ENCODE measurements at places on chromosomes 1 and 21. TPM values are rescaled to one million over a fixed set of nuclear protein-coding genes. Genes with fewer than 3 reads are reported as not detected.

DNA sequence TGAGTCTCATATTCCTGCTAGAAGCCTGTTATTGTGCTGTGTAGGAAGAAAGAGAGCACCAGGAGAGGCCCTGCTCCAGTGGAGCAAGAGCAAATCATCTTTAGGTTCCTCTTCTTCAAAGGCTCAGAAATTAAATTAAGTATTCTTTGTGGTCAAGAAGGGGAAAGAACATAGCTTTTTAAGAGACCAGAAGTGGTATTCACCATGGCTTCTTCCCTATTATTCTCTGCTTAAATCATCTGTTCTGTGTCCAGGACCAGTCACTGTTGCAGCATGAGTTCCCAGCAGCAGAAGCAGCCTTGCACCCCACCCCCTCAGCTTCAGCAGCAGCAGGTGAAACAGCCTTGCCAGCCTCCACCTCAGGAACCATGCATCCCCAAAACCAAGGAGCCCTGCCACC, 1.1 kb downstream of the SPRR1B start:
- no peaks in the 10 kb centered on the region for H3K36me3 ChIP-seq
- H3K4me3 ChIP-seq = no peak overlapping the region
- no peak for DNase-seq
- no peaks in the 10 kb centered on the region for H3K4me1 ChIP-seq
- no peaks in the 10 kb centered on the region for H3K27me3 ChIP-seq

Gene SDE2
- total RNA-seq = 19.8 TPM

DNA sequence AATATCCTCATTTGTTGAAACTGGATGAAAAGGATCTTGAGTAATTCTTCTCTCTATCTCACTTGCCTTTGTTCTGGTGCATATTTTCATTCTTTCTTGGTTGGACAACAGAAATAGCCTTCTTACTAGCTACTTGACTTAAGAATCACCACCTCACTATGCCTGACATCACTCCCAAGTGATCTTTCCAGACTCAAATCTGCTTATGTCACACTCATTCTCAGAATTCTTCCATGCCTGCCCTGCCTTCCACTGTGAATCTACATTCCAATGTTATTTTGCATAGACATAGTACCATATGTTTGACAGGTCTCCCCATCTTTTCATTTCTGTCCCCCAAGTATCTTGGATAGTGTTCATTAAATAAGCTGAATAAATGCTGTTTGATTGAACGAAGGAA, 78.5 kb upstream of the DPYD start:
- H3K27ac ChIP-seq = no peak overlapping the region
- peaks cover 4% of the 10 kb centered on the region for H3K27me3 ChIP-seq
- no peak overlapping the region for H3K4me3 ChIP-seq
- no peak for DNase-seq
- H3K4me1 ChIP-seq = no peaks in the 10 kb centered on the region

- H3K36me3 ChIP-seq = no peaks in the 10 kb centered on the region
- H3K4me1 ChIP-seq = peaks cover 2% of the 10 kb centered on the region
- peaks cover 16% of the 10 kb centered on the region for H3K27me3 ChIP-seq
- no peak for DNase-seq
Observed at GRCh38 chr1:173212952-173213491, 5.9 kb upstream of the TNFSF4 start.

DNA sequence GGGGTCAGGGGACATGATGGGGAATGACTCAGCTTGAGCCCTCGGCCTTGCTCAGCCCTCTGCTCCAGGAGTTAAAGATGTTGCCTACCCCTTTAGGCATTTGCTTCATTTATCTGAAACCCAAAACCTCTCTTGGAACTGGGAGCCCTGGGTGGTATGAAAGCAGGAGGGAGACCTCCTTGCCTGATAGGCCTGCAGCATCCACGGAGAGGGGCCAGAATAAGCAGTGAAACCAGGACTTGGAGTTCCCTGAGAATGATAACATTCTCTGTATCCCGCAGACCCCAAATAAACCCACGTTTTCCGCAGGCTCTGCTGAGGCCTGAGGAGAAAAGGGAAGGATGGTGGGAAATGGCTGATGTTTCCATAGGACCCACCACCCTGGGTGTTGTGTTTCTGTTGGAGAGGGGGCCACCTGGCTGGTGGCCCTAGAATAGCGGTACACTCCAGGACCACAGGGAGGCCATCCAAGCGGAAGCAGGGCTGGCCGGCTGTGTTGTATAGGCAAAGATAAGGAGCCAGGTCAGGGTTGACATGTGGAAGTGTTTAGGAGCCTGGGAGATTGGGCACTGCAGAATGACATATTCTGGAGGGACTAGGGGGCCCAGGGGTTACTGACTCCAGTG, 77.4 kb downstream of the FOXD2 start:
- no peak overlapping the region for H3K4me3 ChIP-seq
- no peak for DNase-seq
- H3K4me1 ChIP-seq = no peaks in the 10 kb centered on the region

DNA sequence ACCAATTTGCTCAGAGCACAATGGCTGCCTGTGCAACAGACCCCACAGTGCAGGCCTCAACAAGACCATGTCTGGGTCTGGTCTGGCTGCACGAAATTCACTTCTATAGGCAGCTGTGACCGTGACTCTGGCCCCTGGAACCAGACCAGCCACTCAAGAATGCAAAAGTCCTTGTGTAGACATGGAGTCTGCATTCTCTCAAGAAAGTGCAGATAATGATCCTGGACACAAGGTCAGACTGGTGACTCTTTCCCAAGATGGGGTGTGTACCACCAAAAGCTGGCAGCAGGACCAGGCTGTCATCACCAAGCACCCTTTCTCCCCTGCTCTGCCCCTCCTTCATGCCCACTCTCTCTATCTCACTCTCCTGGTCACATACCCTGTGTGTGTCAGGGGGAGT, 7.1 kb upstream of the METTL25B start:
- peaks cover 44% of the 10 kb centered on the region for H3K36me3 ChIP-seq
- no peak for DNase-seq
- peak overlapping the region; percentile 59 for H3K27ac ChIP-seq
- no peak overlapping the region for H3K4me3 ChIP-seq
- no peaks in the 10 kb centered on the region for H3K27me3 ChIP-seq
- H3K4me1 ChIP-seq = peaks cover 28% of the 10 kb centered on the region

DNA sequence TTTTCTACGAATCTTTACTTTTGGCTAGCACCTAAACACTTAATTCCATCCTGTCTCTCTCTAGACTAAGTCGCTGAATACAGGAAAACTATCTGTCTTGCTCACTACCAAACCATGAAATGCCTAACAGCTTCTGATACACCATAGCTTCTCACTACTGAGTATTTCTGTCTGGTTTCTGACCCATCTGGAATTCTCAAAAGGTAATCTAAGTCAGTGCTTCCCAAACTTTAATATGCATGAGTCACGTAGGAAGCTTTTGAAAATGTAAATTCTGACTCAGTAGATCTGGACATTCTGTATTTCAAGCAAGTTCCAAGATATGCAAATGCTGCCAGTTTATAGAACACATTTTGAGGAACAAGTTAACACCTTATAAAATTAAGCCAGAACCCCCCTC, 9.2 kb upstream of the OVGP1 start:
- H3K4me3 ChIP-seq = no peak overlapping the region
- H3K36me3 ChIP-seq = peaks cover 33% of the 10 kb centered on the region
- H3K4me1 ChIP-seq = peaks cover under 1% of the 10 kb centered on the region
- no peak overlapping the region for H3K27ac ChIP-seq
- H3K27me3 ChIP-seq = no peaks in the 10 kb centered on the region

DNA sequence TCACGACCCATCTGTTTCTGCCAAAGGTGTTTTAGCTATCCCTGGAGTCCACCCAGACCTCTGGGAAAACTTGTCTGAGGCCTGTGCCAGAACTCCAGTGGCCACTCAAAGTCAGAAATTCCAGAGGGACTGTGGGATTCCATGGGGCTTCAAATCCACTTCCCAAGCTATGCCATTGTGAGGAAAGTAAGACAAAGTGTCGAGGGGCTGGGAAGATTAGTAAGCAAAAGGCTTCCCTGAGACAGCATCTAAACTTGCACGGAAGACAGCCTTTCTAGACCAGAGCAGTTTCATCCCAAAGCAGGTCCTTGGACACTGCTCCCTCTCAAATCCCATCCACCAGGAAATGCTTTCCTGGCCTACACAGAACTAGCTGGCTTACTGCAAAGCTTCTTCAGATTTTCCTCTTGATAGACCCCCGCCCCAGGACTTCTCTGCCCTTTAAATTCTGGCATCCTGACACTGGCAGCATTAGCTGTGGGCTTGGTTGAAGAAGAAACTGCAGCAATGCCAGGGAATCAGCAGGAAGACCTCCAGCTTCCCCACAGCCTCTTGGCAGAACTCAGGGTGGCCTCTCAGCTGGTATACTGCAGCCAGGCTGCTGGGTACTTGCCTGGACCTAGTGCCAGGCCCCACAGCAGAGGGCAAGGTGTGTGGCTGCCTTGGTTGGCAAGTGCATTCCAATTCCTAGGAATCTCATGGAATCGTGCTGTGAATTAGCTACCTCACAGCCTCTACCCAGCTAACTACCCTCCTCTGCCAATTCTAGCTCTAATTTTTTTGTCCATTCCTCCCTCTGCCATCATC, 27.3 kb upstream of the LMX1A start:
- H3K4me1 ChIP-seq = no peaks in the 10 kb centered on the region
- H3K4me3 ChIP-seq = no peak overlapping the region
- H3K27ac ChIP-seq = no peak overlapping the region
- DNase-seq = no peak

DNA sequence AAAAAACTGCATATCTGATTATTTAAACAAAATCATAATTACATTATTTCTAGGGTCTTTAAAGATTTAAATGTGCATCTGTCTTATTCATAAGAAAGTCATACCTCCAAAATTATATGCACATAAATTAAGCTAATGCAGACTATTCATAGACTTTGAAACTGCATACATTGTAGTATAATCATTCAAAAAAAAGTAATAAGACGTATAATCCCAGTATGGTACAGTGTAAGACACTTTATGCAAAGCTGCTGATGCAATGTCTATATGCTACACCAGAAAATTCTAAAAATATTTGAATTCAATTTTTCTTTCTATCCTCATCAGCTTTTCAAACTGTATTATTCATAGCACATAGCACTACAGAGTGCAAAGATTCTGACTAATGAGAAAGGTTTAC, 22.0 kb downstream of the BRINP3 start:
- H3K36me3 ChIP-seq = no peaks in the 10 kb centered on the region
- H3K27ac ChIP-seq = no peak overlapping the region
- H3K4me1 ChIP-seq = no peaks in the 10 kb centered on the region
- no peak for DNase-seq
- no peaks in the 10 kb centered on the region for H3K27me3 ChIP-seq

DNA sequence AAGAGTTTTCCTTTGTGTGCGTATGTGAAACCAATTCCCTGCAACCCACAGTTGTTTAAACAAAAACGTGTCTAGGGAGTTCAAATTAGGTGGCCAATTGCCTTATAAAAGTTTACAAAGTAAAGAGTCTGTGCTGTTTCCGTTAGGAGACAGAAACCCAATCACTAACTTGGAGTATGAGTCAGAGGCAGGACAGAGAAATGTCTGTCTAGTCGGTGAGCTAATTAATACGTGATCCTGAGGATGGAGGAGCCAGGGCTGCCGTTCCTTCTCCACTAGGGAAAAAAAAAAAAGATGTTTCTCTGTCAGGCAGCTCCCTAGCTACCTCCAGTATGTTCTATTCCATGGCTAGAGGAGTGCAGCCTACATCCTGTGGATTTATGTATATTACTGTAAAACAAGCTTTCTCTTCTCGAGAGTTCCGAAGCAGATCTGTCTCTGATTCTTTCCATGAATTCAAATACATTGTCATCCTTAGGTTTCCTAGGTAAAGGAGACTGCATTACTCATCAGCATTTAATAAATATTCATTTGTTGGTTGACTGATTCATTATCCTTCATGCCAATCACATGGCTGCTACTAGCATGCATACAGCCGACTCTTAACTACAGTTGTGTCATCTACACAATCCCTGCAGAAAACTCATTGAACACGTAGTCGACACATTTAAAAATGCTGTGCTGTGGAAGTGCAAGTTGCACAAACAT, 430.6 kb downstream of the KIF26B start:
- H3K4me1 ChIP-seq = no peaks in the 10 kb centered on the region
- no peaks in the 10 kb centered on the region for H3K36me3 ChIP-seq
- no peak overlapping the region for H3K4me3 ChIP-seq
- H3K27ac ChIP-seq = no peak overlapping the region
- DNase-seq = no peak

Gene TNNI3K
- 0.43 TPM for total RNA-seq

DNA sequence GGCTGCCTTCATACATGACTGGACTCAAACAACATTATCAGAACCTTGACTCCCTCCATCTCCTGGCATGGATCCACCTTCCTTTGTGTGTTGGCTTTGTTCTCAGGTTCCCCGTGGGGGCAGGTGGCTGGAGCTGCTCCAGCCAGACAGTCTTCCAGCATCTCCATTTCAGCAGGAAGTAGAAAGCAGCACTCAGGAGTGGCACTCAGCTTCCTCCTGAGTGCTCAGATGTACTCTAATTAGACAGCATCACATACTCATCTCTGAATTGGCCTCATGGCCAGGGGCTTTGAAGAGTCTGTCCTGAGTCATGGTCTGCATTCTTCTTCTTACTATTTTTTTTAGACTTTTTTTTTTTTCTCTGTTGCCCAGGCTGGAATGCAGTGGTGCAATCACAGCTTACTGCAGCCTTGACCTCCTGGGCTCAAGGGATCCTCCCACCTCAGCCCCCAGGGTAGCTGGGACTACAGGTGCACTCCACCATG, 27.9 kb downstream of the OVAAL start:
- H3K27ac ChIP-seq = peak overlapping the region; percentile 71
- peaks cover 2% of the 10 kb centered on the region for H3K27me3 ChIP-seq
- peaks cover 16% of the 10 kb centered on the region for H3K36me3 ChIP-seq
- DNase-seq = no peak

DNA sequence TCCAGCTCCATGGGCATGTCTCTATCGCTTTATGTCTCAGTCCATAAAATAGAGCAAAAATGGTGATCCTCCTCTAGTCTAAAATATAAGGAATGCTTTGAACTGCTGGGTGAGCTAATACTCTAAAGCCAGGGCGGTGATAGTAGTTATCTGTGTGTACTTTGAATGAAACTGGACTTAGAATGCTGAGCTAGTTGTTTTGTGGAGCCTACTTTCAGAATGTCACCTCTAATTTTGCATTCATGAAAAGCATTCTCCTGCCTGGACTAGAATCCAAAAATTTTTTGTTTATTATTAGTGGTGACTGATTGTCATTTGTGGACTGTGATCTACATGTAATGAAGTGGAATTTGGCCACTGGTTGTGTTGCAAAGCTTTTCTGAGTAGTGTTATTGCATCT, 241.6 kb upstream of the C1orf105 start:
- H3K27me3 ChIP-seq = no peaks in the 10 kb centered on the region
- peaks cover 3% of the 10 kb centered on the region for H3K36me3 ChIP-seq
- H3K27ac ChIP-seq = no peak overlapping the region
- DNase-seq = no peak

Measured in activated CD4-positive, alpha-beta memory T cell treated with anti-CD3 and anti-CD28 coated beads, Interleukin-2, amount 10 ng/mL, durations not matched to agents 7 days and 5 days (primary cell).